Stimulated activated CD4-positive, alpha-beta T cell treated with anti-CD3 and anti-CD28 coated beads, Interleukin-1b, Interleukin-23, amount 100 ng/mL, for 24 hours (primary cell): ENCODE measurements at places on chromosomes 7 and 10.

DNA sequence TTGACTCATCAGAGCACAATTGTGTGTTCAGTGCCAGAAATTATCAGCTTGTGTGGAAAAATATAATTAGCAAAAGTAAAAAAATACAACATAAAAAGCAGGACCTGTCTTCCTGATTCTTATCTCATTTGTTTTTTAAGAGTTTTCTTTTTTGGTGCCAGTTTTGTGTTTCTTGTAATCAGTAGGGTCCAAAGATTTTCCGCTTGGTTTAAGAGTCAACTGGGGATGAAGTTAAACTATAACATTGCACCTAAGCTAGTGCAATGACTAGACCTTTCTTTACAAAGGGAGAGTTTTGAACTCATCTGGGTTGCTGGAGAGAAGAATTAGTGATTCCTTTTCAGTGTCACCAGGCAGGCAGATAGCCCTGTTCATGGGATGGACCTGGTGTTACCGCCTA, 113.4 kb downstream of the PLPP4 start:
- DNase-seq: no peak

DNA sequence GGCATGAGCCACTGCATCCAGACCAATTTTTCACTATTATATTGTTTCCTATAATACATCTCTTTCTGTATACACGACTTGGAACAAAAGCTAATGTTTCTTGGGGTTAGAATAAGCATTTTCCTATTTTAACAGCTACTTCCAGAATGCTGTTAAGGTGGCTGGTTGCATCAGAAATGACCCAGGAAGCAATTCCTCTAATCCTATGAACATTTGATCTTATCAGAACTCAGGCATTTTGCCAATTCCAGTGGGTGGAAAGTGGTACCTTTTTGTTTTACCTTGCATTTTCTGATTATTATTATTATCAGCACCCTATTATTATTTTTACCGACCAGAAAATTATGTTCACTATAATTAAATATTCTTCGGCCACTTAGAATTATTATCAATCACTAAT, 73.3 kb downstream of the NDUFB2 start:
- no peak for DNase-seq

DNA sequence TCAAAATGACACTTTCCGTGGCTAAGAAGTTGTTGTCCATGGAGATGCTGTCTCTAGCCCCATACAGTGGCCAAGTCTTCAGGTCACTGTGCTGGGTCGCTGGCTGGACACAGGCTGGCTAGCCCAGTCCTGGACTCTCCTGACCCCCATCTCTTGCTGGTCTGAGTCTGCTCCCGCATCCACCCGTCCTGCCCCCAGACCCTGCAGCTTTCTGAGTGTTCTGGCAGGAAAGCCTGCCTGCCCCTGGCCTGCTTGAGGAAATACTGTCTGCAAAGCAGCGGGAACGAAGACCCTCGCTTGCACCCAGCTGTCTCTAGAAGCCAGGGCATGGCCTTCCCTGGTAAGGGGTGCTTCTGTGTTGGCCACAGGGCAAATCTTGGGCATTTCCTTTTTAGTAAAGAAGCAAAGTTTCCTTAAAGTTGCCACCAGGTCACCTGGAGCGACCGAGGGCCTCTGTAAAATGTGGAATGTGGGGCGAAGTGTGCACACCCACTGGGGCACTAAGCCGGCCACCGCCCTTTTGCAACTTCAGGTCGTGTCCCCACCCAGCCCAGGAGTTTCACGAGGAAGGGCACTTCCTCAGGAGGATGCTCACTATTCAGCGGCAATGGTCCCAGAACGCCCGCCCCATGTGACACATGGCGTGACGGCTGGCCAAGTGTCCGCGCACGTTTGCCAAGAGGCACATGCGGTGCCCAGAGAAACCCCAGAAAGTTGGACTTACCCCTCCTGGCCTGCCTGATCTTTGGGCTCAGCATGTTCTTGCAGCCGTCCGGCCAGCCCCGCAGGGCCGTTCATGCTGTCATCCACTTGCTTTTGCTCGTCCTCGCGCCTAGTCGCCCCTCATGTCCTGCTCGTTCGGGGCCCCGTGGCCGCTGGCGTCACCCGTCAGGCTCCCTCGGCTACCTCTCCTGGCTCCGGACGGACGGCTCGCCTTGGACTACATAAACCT, 558 bp downstream of the ARHGAP22 start:
- DNase-seq: no peak

DNA sequence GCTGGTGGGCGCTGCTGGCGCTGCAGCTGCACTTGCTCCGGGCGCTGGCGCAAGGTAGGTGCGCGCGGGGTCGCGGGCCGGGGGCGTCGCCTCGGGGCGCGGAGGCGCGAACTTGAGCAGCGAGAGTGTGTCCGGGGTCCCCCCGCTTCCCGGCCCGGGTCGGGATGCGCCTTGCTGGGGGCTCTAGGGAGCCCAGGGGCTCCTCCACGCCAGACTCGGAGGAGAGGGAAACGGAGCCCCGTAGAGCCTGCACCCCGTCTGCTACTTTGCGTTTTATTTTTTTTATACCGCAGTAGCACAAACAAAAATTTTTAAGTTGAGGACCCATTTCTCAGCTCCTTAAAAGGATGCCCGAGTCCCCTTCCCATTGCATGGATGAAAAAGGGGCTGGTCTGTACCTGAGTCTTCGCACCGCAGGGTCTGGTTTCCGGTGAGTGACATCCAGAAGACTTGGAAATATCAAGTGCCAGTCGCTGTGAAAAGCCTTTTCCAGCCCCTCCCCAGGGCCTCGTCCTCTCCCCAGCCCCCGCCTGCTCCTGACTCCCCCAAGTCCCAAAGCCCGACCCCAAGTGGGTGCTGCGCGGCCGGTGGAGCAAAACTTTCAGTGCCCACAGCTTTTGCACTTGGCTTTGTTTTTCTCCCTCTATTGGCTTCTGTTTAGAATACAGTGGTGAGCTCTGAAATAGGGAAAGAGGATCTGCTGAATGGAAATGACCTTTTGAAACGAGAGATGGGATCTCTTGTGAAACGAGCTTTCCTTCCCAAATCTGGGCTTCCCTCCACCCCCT, 973 bp downstream of the SDK1 start:
- DNase-seq: no peak

GRCh38 chr10:110350812-110351211, 46.1 kb upstream of the SMNDC1 start:
- no peak for DNase-seq

DNA sequence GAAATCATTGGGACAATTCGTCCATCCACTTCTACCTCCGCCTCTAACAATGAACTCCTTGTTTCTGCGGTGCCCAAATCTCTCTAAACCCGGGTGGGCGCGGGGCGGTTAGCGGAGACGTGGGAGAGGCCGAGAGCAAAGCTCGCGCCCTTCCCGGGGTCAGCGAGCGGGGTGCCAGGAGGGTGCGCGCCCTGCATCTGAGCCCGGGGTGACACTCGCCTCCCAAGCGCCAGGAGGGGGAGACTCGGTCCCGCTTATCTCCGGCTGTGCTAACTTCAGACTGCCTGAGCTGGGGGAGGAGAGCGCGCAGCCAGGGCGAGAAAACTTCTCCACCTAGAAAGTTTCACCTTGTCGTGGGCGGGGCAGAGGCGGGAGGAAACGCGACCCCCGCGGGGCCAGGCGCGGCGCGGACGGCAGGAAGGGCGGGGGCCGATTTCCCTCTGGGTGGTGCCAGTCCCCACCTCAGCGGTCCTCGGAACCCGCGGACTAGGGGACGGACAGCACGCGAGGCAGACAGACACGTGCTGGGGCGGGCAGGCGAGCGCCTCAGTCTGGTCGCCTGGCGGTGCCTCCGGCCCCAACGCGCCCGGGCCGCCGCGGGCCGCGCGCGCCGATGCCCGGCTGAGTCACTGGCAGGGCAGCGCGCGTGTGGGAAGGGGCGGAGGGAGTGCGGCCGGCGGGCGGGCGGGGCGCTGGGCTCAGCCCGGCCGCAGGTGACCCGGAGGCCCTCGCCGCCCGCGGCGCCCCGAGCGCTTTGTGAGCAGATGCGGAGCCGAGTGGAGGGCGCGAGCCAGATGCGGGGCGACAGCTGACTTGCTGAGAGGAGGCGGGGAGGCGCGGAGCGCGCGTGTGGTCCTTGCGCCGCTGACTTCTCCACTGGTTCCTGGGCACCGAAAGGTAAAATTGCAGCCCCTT, at the start of gene MET:
Gene MET, plus strand, starts transcription at position 516 of the 915 bp plus-strand sequence. CDS start 26,889 bp downstream, outside the sequence.
- peak; percentile 7 for DNase-seq

GRCh38 chr7:119482209-119482608, 790.8 kb upstream of the KCND2 start:
- no peak for DNase-seq

DNA sequence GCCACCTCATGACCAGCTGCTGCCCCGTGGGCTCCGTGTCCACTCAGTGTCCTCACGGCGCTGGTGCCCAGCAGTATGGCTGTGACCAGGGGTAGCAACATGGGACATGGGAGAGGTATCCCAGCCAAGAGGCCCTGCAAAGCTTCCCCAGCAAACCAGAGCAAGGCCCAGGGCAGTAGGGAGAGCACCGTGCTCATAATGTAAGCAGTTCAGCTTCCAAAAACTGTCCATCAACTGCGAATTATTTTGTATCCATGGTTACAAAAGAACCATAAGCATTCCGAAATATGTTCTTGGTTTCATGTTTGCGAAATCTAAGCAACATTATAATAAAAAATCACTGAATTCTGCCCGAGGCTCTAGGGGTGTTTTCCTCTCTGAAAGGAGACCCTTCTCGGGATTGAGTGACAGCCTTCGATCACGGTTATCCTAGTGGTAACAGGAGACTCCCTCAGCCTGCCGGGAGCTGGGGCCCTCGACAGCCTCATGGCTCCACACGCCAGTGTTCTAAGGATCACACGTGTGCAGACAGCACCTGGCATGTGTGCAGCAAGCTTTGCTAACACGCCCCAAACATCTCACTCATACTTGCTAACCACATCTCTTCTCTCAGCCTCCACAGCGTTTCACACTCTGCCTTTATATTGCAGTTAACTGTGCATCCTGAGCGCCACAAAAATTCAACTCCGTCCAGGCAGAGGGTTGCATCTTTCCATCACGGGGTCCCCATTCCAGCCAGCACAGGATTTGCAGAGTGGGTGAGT, 117.6 kb downstream of the DIP2C start:
- no peak for DNase-seq

- DNase-seq: no peak
These were observed 52.2 kb downstream of the ASB13 start for GRCh38 chr10:5614155-5614721.

GRCh38 chr7:28782362-28782761, 175.8 kb downstream of the TRIL start:
- DNase-seq: no peak

GRCh38 chr10:4450981-4451908, 374.8 kb upstream of the AKR1E2 start:
- no peak for DNase-seq

- no peak for DNase-seq
These were observed 243.9 kb downstream of the ETV1 start for GRCh38 chr7:13745530-13745929.

DNA sequence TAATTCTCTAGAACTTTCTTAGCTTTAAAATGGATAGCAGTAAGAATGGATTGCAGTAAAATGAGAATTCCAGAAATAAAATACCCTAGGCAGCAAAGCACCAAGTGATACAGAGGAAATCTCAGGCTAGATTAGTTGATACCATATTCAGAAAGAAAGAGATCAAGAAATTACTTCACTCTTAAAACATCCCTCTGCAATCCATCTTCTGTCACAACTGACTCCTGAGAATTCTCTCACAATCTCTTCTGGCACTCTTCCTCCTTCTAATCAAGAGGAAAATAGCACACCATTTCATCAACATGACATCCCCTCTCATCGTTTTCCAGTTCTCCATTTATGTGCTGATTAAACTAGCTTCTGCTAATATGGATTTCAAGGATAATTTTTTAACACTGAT, 42.2 kb upstream of the LAMB1 start:
- no peak for DNase-seq

DNA sequence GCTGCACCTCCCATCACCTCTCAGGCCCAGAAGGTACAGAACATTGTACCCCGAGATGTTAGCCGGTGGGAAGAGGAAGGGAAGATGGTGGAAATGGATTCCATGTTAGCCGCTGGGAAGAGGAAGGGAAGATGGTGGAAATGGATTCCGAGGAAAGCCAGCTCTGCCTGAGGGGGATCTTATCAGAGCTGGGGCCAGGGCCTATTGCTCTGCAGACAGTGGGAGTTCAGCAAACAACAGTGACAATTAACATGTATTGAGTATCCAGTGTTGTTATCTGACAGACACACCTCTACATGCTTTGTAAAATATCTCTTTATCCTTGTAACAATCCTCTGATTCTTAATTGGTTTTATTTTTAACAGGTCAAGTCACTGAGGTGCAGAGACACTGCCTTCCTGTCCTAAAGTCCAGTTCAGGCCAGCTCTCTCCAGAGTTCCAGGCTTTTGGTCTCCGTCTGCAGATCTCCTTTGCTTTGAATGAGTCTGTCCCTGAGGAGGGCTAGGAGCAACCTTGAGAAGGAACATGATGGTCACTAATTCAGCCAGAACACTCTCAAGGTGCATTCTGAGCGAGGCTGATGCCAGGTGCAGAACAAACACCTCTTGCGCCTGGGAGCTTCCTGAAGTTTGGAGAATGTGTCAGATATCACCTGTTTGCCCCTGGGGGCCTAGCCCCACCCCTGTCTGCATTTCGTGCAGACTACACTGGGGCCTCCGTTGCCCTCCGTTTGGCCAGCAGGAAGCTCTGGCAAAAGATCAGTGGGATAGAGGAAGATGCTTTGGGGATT, 82.4 kb upstream of the PODXL start:
- DNase-seq: no peak

DNA sequence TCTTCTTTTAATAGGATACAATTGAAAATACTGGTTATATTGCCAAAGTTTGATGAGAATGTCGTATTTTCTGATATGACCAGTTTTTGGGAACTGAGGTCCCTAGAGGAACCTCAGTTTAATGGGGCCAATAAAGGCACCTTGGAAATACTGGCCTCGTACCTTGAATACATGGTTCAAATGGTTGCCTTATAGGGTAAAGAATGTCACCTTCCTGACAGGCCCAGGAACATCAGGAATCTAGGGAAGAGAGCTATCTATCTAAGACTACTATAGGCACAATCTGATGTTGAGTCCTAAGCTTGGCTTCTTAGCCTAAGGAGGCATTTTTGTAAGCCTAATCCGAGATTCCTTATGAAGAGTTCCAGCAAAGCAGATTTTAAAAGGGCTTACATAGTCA, 9.3 kb downstream of the SHTN1 start:
- DNase-seq: no peak

- DNase-seq: no peak
These were observed 49.5 kb downstream of the UBE3C start for GRCh38 chr7:157188091-157188665.

DNA sequence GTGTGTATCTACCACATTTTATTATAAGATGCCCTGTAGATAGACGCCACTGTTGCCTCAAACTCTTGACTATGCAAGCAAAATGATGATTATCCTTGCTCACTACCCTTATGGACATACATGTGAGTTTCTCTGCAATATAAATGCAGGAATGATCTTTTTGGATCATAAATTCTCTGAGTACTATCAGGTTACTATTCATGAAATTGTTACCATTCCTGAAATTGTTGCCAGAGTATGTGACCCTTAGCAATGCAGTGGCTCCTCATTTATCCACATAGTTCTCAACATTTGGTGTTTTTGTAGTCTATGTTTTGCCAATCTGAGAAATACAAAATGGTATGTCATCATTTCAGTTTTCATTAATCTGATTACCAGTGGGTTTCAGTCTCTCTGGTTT, 166.2 kb upstream of the FAM3C start:
- no peak for DNase-seq
